ENCODE measurements at places on chromosomes 4 and X.

- no peak for DNase-seq
Measured at GRCh38 chr4:25779021-25779420, 83.8 kb downstream of the SEL1L3 start.

DNA sequence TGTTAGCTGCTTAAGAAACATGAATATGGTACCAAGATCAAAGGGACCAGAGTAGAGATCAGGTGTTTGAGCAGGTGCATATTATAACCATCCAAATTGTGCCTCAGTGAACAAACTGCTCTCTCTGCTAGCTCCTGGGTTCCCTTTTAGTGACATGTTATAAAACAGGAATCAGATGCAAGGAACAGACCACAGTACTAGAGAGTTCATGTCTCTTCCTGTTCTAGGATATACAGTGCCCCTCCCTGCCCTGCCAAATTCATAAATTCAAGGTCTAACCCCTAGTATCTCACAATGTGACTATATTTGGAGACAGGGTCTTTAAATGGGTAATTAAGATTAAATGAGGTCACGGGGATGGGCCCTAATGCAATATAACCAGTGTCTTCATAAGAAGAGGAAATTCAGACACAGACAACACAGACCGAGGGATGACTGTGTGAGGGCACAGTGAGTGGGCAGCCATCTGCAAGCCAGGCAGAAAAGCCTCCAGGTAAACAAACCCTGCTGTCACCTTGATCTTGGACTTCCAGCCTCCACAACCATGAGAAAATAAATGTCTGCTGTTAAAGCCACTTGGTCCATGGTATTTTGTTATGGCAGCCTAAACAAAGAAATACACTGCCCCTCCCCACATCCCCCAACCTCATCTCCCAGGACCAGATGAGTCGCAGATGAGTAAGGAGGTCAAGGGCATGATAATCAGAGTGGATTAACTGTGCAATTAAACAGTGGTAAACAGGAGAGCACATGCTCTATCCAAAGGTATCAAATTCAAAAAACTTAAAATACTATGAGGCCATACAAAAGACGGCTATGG is 82.5 kb downstream of the RBM47 start:
- no peak for DNase-seq

DNA sequence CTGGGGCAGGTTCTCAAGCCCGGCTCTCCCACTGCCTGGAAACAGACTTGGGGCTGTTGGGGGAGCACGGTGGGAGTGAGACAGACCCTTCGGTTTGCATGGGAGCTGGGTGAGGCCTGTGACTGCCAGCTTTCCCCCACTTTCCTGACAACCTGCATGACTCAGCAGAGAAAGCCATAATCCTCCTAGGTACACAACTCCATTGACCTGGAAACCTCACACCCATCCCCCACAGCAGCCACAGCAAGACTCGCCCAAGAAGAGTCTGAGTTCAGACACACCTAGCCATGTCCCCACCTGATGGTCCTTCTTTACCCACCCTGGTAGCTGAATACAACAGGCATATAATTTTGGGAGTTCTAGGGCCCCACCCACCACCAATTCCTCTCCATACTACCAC is 57.6 kb upstream of the UBQLN2 start:
- DNase-seq = no peak

DNA sequence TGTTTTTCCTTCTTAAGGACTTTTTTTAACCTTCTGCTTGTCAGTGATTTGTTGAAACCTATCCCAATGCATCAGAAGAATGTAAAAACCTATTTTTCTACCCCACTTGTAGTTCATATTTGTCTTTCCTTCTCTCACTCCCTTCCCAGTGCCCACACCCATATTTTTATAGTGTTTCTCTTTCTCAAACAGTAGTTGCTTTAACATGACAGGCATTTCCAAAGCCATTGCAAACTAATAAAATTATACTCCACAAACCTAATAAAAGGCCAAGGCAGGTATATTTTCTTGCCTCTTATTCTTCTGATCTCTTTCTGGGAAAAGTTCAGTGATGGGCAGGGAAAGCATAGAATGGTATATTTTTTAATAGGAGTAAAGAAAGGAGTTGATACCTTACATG is 35.7 kb upstream of the FHDC1 start:
- no peak for DNase-seq

- DNase-seq = no peak
Measured at GRCh38 chr4:64781737-64782326, 372.6 kb upstream of the TECRL start.

- no peak for DNase-seq
Measured at GRCh38 chrX:23066588-23067281, 67.0 kb downstream of the DDX53 start.

GRCh38 chr4:115607311-115607710 is 493.9 kb upstream of the NDST4 start:
- no peak for DNase-seq

Measured in activated CD4-positive, CD25-positive, alpha-beta regulatory T cell (primary cell).